SK-N-DZ (cell line): ENCODE measurements at places on chromosomes 4 and X.
A peak's percentile ranks its signal among the peaks of the same experiment; 100 is the strongest.

DNA sequence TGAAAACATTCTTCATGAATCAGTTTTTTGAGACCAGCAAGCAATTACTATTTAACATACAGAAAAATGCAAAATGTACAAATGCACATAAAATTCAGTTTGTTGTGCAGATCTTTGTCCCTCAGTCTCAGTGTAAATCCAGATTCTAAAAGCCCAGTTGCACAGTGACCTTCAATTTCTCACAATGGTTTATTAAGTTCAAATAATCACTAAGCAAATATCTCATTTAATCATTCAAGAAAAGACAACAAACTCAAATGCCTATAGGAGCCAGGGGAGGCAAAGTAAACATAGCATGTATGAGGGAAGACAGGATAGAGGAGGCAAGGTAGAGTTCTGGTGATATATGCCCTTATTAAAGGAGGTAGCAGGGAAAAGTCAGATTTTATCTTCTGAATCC is 82.8 kb downstream of the PPP3CA start:
- no peak for DNase-seq

GRCh38 chr4:76487621-76488020 is 52.6 kb downstream of the SHROOM3 start:
- no peak for DNase-seq

DNA sequence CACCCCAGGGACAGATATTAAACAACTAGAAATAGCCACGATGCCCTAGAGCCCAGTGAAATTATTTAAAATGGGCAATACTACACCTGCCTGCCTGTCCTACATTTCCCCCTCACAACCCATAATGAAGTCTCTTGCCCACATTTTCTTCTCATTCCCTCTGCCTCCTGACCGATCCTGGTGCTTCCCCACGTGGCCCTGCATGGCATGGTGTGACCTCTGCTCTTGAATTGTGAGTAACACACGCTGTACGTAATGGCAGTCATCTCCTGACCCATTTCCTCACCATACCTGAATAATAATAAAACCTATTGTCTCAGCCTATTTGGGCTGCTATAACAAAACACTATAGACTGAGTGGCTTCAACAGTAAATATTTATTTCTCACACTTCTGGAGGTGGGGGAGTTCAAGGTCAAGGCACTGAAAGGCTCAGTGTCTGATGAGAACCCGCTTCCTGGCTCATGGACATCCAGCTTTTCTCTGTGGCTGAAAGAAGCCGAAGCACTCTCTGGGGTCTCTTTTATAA is 77.0 kb upstream of the ENPP6 start:
- no peak for DNase-seq

DNA sequence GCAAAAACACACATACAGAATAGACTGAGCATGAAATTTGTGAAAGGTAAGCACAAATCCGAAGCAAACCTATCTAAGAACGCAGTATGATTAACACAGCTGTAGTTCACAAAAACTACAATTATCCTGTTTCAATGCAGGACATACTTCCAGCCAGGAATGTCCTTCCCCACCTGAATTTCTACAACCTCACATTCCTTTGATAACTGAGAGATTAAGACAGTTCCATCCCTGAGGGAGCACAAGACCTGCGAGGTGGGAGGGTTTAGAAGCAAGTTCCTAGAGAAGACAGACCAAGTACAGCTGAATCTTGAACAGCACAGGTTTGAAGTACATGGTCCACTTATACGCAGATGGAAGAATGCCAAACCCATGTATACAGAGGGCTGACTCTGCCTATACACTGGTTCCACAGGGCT is 10.6 kb downstream of the ABCG2 start:
- DNase-seq: no peak

- no peak for DNase-seq
Observed at GRCh38 chrX:107823456-107823855, 2.2 kb upstream of the MID2 start.

GRCh38 chr4:5894266-5894665 is 1.4 kb upstream of the CRMP1 start:
- DNase-seq: peak; percentile 79

- DNase-seq: no peak
Observed at GRCh38 chr4:33996075-33996718, 2248.1 kb downstream of the ARAP2 start.

DNA sequence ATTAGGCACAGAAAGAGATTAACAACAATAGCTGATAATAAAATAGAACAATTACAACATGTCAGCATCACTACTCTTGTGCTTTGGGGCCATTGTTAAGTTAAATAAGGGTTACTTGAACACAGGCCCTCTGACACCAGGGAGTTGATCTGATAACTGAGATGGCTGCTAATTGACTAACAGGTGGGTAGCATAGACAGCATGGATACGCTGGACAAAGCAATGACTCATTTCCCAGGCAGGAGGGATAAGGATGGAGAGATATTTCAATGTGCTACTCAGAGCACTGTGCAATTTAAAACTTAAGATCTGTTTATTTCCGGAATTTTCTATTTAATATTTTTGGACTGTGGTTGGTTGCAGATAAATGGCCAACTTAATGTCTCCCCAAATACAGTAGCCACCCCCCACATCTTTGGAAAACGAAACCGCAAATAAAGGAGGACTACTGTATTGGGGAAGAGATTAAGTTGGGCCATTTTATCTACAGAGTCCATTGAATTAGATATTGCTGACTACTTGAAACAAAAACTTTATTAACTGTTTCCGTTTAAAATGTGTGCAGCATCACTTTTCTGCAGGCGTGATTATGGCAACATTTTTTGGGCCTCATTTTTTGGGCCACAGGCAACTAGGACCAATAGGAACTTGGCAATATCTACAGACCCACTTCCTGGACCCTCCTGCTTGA is 200.6 kb upstream of the KLF3 start:
- DNase-seq: no peak

DNA sequence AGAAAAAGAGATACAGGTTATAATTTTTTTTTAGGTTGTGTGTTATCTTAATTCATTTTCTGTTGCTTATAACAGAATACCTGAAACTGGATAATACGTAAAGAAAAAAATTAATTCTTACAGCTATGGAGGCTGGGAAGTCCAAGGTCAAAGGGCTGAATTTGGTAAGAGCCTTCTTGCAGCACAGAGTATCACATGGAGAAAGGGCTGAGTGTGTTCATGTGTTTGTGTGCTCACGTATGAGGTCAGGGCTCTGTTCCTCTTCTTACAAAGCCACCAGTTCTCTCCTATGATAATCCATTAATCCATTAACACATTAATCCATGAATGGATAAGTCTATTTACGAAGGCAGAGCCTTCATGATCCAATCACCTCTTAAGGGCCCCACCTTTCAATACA is 8.6 kb upstream of the RAB28 start:
- DNase-seq: no peak

DNA sequence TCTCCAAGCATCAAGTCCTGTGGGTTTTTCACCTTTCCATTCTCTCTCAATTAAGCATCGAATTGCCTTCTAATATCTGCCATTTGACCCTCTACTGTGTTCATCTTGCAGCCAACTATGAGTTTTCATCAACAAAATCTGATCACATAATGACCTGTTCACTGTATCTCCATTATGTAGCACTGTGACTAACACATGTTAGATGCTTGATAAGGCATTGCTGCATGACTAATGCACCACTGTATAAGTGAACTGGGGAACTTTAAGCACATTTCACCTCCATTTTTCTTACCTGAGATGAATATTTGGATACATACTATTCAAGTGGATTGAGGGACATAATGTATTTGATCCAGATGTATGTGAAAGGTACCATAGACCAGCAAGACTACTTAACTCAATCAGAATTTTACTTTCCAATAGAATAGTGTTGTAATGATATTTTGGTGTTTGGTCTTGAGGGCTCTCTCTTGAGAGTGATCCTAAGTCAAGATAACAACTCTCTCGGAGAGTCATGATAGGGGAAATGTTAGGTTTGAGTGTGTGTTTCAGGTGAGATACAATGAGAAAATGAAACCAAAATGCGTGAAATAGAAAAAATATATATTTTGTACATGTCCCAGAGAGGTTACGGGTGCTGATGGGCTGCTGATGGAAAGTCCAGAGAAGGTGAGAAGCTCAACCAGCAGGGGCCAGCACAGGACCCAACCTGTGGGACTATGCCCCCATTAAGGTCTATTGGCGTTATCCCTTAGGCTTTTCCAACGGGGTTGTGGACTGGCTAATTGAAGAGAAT is 60.2 kb upstream of the HS3ST1 start:
- no peak for DNase-seq

DNA sequence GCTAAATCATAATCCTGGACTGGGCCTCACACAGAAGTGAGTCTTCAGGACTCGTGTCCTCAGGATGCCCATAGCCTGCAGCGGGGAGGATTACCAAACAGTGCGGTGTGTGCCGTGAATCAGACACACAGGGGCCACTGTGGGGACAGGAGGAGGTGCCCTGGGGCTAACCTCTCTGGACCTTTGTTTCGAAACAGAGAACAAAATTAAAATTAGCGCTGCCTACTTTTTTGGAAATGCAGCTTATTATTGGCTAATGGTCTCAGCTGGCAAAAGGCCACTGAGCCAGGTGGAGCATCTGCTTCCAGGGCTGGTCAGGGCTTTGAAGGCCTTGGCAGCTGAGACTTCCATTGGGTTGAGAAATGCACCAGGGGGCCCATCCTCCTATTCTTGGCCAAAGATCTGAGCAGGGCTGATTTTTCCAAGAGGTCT is 236.2 kb downstream of the EVC2 start:
- no peak for DNase-seq

GRCh38 chr4:174274436-174274835 is 9.0 kb downstream of the FBXO8 start:
- no peak for DNase-seq

DNA sequence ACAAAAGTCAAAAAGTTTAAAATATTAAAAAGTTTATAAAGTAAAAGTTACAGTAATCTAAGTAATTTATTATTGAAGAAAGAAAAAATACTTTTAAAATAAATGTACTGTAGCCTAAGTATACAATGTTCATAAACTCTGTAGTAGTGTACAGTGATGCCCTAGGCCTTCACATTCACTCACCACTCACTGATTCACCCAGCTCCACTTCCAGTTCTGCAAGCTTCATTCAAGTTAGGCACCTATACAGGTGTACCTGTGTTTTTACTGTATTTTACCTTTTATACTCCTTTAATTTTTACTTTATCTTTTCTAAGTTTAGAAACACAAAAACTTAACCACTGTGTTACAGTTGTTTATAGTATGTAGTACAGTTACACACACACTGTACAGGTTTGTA is 40.1 kb upstream of the AGA start:
- DNase-seq: no peak

GRCh38 chr4:66489370-66489769 is 819.1 kb upstream of the EPHA5 start:
- no peak for DNase-seq

DNA sequence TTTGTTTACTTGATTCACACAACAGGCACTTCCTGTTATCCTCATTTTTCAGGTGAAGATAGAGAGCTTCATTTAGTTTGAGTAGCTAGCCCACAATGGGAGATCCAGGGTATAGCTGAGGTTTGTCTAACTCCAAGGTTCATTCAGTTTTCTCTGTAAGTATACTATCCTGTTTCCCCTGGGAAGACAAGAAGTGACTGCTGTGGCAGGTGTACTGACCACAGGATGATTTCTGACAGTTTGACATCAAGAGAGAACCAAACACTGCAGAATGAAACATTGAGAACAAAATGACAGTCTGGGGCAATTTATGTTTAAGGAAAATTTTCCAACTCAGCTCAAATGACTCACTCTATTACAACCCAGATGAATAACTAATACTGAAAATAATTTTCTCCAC is 958.0 kb downstream of the STPG2 start:
- DNase-seq: no peak

DNA sequence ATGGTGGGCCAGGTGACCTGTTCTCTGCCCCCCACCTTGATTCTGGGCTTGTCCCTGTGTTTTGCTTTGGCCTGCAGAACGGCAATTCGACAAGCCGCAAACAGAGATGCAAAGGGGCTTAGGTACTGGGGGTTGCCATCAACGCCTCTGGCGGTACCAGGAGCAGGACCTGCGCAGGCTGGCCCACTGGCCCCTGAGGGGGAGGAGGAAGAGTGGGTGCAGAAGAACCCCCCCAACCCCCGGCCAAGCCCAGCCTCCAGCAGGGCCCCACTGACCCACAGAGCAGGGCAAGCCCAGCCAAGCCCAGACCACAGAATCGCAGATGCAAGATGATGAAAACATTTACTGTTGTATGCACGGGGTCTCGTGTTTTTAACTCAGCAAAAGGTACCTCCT is 89.4 kb downstream of the PPP2R2C start:
- DNase-seq: no peak

GRCh38 chr4:26183017-26183416 is 137.8 kb upstream of the RBPJ start:
- no peak for DNase-seq

DNA sequence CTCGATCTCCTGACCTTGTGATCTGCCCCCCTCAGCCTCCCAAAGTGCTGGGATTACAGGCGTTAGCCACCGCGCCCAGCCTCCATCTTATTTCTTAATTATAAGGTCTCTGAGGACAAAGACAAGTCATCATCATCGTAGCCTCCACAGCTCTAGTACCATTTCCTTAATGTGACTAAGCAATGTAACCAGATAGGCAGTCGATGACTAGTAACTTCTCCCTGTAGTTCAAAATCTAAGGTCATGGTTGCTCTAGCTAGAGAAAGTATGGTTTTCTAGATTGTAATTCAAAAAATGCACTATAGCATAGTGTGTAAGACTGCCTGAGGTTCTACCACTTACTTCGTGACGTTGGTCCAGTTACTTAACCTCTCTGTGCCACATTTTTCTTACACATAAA is 6.9 kb downstream of the SLC39A8 start:
- no peak for DNase-seq
